ENCODE measurements at places on chromosomes 4 and X.

DNA sequence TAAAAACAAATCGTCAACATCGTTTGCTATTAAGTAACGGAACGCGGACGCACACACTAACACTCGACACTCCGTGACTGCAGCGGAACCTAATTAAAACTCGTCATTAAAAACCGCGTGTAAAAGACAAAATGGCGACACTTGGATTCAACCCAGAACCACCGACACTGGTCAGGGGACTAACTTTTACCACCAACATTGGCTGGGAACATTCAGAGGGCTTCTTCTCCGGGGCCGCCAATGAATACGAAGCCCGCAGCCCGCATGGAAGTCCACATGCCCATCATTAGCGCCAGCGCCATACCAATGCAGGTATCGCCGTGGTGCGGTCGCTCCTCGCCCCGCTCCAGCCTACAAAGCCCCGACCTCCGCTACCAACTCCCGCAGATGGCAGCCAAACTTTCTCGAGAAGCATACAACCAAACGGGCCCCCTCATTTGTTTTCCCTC, 498 bp downstream of the RBMX start:
- no peak for DNase-seq

- no peak for DNase-seq
Observed at GRCh38 chrX:39636481-39636880, 461.3 kb downstream of the BCOR start.

DNA sequence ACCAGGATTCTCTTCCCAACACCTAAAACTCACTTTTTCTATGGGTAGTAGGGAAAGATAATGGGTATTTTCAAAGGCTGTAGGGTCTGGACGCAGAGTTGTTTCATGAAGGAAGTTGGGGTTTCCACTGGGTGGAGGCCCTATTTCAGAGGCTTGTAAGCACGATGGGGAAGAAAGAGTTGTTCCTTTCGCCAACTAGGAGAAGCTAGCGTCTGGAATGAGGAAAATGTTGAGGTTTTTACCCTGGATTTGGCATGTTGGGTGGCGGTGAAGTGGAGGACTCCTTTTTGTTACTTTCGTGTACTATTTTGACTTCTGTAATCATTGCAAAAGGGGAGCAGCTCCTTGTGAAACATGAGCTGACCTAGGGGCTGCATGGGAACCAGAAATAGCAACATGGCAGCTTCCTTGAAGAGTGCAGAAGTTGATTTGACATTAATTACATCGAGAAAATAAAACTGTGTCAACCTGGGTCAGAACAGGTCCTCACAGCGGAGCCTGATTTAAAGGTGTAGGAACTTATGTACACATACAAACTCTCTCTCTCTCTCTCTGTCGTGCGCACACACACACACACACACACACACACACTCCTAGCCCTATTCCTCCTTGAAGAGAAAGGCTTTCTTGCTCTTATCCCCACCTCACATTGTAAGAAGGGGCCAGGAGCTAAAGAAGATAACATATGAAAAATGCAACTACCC, 19.1 kb downstream of the VSIG4 start:
- DNase-seq = no peak

DNA sequence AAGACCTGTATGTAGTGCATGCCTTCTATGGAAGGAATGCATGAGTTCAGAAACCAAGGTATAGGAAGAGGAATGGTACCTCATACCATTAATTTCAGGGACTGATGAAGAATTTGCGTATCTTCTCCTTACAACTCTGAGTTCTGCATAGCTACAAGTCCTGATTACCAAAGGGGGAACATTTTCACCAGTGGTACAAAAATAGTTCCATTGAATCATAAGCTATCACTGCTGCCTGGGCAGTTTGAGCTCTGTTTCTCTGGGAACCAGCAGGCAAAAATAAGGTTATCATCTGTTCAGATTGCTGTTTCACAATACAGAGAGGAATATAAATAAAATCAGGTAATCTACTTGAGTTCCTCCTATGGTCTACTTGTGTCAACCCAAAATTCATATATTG, 77.9 kb upstream of the GNPDA2 start:
- DNase-seq = no peak

- DNase-seq = no peak
Observed at GRCh38 chr4:71570492-71570891, 213.4 kb downstream of the GC start.

DNA sequence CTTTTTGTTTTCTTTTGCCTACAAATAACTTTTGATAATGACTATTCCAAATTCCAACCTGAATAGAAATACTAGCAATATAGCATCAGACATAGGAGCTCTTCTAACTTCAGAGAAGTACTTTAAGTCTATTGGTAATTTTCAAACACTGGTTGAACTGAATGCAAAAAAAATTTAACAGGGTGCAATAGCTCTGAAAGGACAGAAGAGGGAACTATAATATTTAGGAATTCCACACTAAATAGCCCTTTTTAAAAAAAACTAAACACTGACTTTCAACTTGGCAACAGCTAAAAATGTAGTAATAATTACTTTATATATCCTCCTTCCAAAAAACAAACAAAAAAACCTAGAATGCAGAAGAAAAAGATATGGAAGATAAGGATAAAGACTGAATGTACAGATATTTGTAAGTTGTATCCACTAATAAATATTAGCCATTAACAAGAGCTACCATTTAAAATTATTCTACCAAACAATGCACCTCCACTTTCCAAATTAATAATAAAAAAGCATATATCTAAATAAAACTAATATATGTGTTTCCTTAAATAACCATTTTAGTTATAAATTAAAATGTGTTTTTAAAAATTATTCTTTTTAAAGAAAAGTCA, 81.4 kb downstream of the FBXW7 start:
- DNase-seq = no peak

- DNase-seq = no peak
Observed at GRCh38 chr4:96827086-96827485, 987.2 kb downstream of the PDHA2 start.

- no peak for DNase-seq
Observed at GRCh38 chr4:121156822-121157769, 7.0 kb downstream of the TNIP3 start.

- no peak for DNase-seq
Observed at GRCh38 chrX:110167952-110168451, 149.9 kb downstream of the AMMECR1 start.

GRCh38 chr4:113050371-113050755, 910 bp downstream of the ANK2 start:
- no peak for DNase-seq

DNA sequence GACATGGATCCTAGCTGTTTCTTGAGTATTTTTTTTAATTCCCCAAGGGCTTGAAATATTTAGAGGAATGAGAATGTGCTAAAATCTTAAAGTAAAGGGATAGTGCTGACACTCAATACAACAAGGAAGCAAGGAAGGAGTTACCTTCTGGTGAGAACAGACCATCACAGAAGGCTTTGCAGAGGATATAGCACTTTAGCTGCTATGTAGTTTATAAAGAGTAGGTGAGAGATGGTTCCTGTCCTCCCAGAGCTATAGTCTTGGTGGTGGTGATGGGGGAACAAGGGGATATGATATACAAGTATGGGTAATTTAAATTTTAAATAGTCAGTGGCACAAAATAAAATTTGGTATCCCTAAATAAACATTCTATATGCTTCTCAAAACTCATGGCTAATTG, 47.6 kb downstream of the MTHFD2L start:
- DNase-seq = no peak

- DNase-seq = no peak
Observed at GRCh38 chrX:39936886-39937770, 160.6 kb downstream of the BCOR start.

- peak; percentile 25 for DNase-seq
Observed at GRCh38 chr4:72631296-72631695, 62.3 kb upstream of the ADAMTS3 start.

DNA sequence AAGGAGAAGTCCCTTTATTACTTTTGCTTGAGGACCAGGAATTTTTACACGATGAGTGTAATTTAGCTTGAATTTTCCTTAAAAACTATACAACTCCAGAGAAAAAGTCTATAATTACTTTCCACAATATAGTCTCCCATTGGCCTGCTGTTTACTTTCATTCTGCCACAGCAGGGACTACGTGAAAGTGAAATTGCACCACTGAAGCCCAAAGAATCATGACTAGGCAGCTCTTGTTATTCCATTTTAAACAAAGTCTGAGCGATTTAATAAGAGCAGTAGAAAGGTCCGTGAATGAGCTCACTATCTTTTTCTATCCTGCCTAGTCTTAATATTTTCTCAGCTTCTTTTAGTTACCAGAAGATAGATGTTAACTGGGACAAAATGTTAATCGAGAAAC, 68.6 kb downstream of the ADGRG4 start:
- DNase-seq = no peak
